ENCODE measurements at places on chromosomes 2 and 18. TPM values are rescaled to one million over a fixed set of nuclear protein-coding genes. Genes with fewer than 3 reads are reported as not detected.

DNA sequence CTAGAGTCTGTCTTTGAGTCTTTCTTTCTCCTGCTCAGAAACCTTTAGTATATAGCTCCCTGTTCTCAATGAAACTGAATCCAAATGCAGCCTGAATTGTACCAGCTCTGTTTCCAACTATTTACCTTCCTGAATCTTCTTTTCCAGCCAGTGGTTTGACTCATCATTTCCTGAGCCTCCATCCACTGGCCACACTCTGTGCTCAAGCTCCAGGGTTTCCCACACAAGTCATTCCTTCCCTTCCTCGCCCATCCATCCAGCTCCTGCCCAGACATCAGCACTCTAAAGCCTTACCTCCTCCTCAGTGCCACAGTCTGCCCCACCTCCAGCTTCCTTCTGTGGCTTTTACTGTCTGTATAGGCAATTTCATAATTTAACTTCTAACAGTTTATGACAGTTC is 233.6 kb upstream of the RASGRP3 start:
- no peaks in the 10 kb centered on the region for H3K27me3 ChIP-seq
- no peaks in the 10 kb centered on the region for H3K36me3 ChIP-seq
- no peak overlapping the region for H3K27ac ChIP-seq
- no peak overlapping the region for H3K4me3 ChIP-seq
- H3K4me1 ChIP-seq: peaks cover 6% of the 10 kb centered on the region

The ITGB6 gene
- 4.4 TPM for total RNA-seq

The CRYGD gene
- not detected for total RNA-seq

- no peaks in the 10 kb centered on the region for H3K36me3 ChIP-seq
- no peak for DNase-seq
- H3K27me3 ChIP-seq: peaks cover 11% of the 10 kb centered on the region
- H3K4me1 ChIP-seq: no peaks in the 10 kb centered on the region
- no peak overlapping the region for H3K4me3 ChIP-seq
Measured at GRCh38 chr18:47582093-47582492, 330.6 kb upstream of the SKOR2 start.

DNA sequence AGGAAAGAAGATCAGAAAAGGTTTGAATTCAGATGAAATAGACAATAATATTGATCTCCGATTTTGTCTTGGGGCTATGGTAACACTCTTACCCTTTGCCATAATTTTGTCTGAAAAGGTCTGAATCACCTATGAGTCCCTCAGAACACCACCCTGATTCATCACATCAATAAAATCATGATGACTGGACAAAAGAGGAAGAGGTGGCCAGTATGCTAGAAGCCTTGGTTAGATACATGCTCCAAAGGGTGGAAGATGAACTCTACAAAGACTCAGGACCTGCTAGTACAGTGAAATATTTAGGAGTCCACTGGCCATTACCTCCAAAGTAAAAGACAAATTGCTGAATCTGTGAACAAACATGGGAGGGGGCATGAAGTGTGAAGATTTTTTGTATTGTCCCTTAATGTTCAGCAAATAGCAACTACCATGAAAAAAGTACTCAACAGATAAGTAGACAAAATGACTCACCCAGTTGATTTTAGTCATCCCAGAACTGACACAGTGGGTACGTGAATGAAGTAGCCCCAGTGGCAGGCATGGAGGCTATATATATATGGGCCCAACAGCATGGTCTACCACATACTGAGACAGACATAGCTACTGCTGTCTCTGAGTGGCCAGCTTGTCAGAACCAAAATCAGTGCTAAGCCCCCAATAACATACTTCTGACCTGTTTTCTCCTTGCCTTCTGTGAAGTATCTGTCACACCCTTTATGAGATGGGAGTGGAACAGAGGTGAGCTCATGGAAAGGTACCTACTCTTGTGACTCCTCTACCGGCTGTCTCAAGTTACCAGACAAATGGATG is 36.5 kb upstream of the GLS start:
- H3K27ac ChIP-seq: no peak overlapping the region
- no peak for DNase-seq
- no peaks in the 10 kb centered on the region for H3K36me3 ChIP-seq
- H3K4me3 ChIP-seq: no peak overlapping the region
- H3K27me3 ChIP-seq: no peaks in the 10 kb centered on the region

GRCh38 chr2:10935366-10935918 is 23.7 kb downstream of the KCNF1 start:
- H3K4me3 ChIP-seq: no peak overlapping the region
- no peak for DNase-seq
- peaks cover 31% of the 10 kb centered on the region for H3K27me3 ChIP-seq
- H3K36me3 ChIP-seq: no peaks in the 10 kb centered on the region
- no peak overlapping the region for H3K27ac ChIP-seq

The TDRD15 gene
- total RNA-seq: 0.19 TPM

DNA sequence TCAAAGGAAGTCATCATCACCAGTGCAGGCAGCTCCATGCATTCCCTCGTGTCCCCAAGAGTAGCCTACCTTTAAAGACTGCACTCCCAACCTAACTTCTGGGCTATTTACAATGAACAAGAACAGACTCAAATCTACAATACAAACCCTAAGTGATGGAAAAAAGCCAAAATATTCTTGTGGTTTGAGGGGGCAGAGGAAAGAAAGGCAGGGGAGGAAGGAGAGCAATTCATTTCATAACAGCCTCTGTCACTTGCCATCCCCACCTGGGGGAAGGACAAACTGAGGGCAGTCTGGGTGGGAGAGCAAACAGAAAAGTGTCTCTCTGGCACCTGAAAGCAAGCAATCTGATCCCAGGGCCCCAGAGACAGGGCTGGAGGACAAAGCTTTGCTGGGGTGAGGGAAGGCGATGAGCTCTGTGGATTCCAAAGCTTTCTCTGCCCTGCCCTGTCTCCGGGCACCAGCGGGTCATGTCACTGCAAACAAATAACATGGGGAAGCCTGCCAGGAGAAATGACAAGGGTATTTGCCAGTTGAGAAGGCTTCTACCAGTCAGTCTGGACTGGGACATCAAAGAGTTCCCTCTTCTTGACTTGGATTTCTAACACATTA is 528.0 kb upstream of the TNP1 start:
- peaks cover 5% of the 10 kb centered on the region for H3K4me1 ChIP-seq
- H3K36me3 ChIP-seq: no peaks in the 10 kb centered on the region
- no peak overlapping the region for H3K27ac ChIP-seq
- DNase-seq: no peak
- H3K27me3 ChIP-seq: no peaks in the 10 kb centered on the region

GRCh38 chr2:41937464-41937906 is 110.3 kb upstream of the PKDCC start:
- no peak for DNase-seq
- H3K27ac ChIP-seq: no peak overlapping the region
- H3K4me3 ChIP-seq: no peak overlapping the region
- no peaks in the 10 kb centered on the region for H3K36me3 ChIP-seq
- no peaks in the 10 kb centered on the region for H3K27me3 ChIP-seq

The SPP2 gene
- not detected for total RNA-seq

The OBSL1 gene
- total RNA-seq: 44.3 TPM

GRCh38 chr2:30288561-30288960 is 57.2 kb downstream of the LBH start:
- no peak overlapping the region for H3K4me3 ChIP-seq
- no peak for DNase-seq
- H3K36me3 ChIP-seq: no peaks in the 10 kb centered on the region
- H3K27me3 ChIP-seq: no peaks in the 10 kb centered on the region
- no peak overlapping the region for H3K27ac ChIP-seq
- H3K4me1 ChIP-seq: peaks cover 9% of the 10 kb centered on the region

DNA sequence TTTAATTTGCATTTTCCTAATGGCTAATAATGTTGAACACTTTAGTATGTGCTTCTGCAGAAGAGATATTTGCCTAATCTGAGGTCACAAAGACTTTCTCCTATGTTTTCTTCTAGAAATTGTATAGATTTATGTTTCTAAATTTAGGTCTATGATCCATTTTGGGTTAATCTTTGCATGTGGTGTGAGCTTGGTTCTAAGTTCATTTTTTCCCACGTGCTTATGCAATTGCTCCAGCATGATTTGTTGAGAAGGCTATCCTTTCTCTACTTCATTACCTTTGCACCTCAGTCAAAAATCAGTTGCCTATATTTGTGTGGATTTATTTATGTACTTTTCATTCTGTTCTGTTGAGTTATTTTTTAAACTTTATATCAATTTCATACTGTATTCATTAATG is 15.0 kb upstream of the RNF103 start:
- no peak for DNase-seq
- no peaks in the 10 kb centered on the region for H3K36me3 ChIP-seq
- no peak overlapping the region for H3K27ac ChIP-seq
- no peaks in the 10 kb centered on the region for H3K4me1 ChIP-seq
- H3K27me3 ChIP-seq: no peaks in the 10 kb centered on the region

DNA sequence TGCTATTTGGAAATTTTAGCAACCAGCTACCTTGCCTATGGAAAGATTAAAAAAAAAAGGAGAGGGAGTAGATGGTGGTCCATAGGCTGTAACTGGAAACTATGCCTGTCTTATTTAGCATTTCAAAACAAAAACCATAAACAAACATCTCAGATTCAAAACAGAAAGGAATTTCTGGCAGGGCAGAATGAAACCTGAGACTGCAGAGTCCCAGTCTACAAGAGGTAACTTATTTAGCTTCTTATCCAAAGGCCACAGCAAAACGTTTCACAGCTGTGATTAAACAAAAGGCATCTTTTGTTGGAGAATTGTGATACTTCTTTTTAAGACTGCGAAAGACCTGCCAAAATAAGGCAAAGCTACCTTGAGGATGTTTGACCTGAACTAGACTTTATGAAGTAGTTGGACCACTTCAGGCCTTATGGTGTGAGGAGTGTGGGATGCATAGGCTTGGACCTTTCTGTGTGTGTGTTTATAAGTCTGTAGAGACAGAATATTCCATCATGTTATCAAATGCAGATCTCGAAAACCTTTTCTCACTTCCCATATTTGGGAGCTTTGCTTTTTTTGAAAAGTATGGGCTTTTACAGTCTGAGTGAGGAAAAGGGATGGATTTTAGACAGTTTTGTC is 11.0 kb downstream of the CRIM1 start:
- DNase-seq: no peak
- H3K4me3 ChIP-seq: no peak overlapping the region
- H3K36me3 ChIP-seq: no peaks in the 10 kb centered on the region
- peaks cover 78% of the 10 kb centered on the region for H3K4me1 ChIP-seq

DNA sequence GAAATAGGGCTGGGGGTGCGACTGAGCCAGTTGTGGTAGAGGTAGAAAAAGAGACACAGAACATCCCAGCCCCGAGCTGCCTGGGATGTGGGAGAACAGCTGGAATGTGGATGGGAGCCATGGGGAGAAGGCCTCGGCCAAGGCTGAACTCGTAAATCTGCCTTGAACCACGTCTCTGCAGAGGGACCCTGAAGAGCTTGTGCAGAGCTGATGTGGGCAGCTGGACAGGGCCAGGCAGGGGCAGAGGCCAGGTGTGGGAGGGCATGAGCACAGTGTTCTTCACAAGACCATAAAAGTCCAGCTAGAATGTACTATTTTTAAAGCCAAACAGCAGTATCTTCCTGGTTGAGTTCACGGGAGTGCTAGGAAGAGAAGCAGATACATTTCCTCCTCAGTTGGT is 5.7 kb downstream of the TCF23 start:
- DNase-seq: peak; percentile 48
- no peak overlapping the region for H3K27ac ChIP-seq
- no peak overlapping the region for H3K4me3 ChIP-seq
- no peaks in the 10 kb centered on the region for H3K4me1 ChIP-seq

- no peak overlapping the region for H3K4me3 ChIP-seq
- no peaks in the 10 kb centered on the region for H3K36me3 ChIP-seq
- no peaks in the 10 kb centered on the region for H3K4me1 ChIP-seq
- DNase-seq: no peak
- H3K27ac ChIP-seq: no peak overlapping the region
- H3K27me3 ChIP-seq: no peaks in the 10 kb centered on the region
Measured at GRCh38 chr2:34892766-34893165, 1293.7 kb upstream of the FAM98A start.

The CD8B2 gene
- total RNA-seq: not detected

- H3K4me1 ChIP-seq: peaks cover 6% of the 10 kb centered on the region
- H3K36me3 ChIP-seq: peaks cover 24% of the 10 kb centered on the region
- peak; percentile 48 for DNase-seq
- H3K4me3 ChIP-seq: no peak overlapping the region
Measured at GRCh38 chr2:9998916-9999654, 44.3 kb upstream of the KLF11 start.

GRCh38 chr18:25423267-25423666 is 71.3 kb upstream of the ZNF521 start:
- H3K4me1 ChIP-seq: no peaks in the 10 kb centered on the region
- H3K4me3 ChIP-seq: no peak overlapping the region
- no peak for DNase-seq
- H3K27ac ChIP-seq: no peak overlapping the region
- H3K36me3 ChIP-seq: no peaks in the 10 kb centered on the region
- H3K27me3 ChIP-seq: no peaks in the 10 kb centered on the region

The LYG2 gene
- 2.9 TPM for total RNA-seq

DNA sequence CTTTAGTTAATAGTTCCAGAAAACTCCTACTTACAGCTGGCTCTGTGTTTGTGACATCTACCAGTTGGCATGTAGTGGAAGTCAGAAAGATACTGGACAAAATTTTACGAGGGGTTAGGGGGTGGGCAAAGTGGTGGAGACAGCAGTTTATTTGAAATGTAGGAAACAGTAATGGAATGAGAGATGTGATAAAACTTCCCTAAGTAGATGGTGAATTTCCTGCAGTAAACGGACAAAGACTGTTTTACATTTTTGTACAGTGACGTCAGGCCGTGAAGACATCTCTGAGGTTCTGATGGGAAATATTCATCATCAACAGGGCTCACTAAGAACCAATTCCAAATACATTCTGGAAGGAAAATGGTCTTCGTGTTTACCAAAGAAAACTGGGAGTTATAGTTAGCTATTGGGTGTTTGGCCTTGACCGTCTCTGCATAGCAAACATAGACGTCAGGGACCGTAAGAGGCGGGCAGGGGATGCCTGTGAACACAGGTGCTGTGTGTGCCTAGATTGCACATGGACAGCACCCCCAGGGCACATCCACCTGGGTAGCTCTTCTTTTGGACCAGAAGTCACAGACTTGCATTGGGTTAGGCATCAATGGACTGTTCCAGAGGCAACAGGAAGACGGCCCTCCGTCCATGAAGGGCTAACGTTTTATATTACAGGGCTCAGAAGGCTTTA is 131.5 kb downstream of the ZNF516 start:
- no peak overlapping the region for H3K4me3 ChIP-seq
- H3K4me1 ChIP-seq: no peaks in the 10 kb centered on the region
- no peak overlapping the region for H3K27ac ChIP-seq
- no peaks in the 10 kb centered on the region for H3K27me3 ChIP-seq

DNA sequence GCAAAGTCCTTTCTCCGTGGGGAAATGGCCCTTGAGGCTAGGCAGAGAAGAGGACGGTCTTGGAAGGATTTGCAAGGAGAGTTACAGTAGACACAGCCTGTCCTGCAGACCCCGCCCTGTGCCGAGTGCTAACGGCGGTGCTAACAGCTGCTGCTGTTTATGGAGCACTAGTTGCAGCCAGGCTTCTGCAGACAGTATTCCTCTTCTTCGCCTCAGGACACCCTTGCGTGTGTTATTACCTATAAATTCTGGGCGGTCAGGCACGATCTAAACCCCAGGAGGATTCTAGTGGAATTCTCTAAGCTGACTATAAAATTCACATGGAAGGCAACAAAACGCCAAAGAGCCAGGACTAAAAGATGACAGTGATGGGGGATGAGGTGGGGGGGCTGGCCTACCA is 139.8 kb downstream of the GLI2 start:
- H3K36me3 ChIP-seq: no peaks in the 10 kb centered on the region
- H3K27ac ChIP-seq: no peak overlapping the region
- no peak for DNase-seq
- H3K4me1 ChIP-seq: peaks cover 11% of the 10 kb centered on the region
